Progenitor cell of endocrine pancreas (in vitro differentiated cells): ENCODE measurements at places on chromosomes 4 and X. TPM values are rescaled to one million over a fixed set of nuclear protein-coding genes. Genes with fewer than 3 reads are reported as not detected.

- no peaks in the 10 kb centered on the region for H3K36me3 ChIP-seq
- H3K4me3 ChIP-seq: no peak overlapping the region
- H3K27ac ChIP-seq: no peak overlapping the region
Measured at GRCh38 chr4:2280531-2281300, 18.8 kb upstream of the MXD4 start.

The SMARCA1 gene
- total RNA-seq: 183 TPM in 2 replicates

The TGIF2LX gene
- total RNA-seq: not detected in 2 replicates

DNA sequence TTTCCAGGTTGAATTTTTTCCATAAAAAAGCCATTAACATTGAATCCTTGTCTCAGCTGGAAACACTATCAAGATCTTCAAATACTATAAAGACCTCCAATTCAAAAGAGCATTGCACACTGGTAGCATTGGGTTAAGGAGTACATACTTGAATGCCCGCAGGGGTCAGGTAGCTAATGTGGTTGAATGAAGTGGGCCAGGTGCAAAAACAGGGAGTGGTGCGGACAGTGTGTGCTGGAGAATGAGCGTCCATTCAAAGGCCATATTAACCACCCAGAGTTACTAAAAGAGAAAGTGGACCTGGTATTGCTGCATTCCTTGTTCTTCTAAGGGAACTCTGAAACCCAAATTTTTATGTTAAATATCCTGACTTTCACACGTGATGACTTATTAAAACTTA is 91.6 kb downstream of the NYX start:
- H3K4me1 ChIP-seq: no peaks in the 10 kb centered on the region
- peaks cover 5% of the 10 kb centered on the region for H3K36me3 ChIP-seq
- no peak overlapping the region for H3K27ac ChIP-seq

DNA sequence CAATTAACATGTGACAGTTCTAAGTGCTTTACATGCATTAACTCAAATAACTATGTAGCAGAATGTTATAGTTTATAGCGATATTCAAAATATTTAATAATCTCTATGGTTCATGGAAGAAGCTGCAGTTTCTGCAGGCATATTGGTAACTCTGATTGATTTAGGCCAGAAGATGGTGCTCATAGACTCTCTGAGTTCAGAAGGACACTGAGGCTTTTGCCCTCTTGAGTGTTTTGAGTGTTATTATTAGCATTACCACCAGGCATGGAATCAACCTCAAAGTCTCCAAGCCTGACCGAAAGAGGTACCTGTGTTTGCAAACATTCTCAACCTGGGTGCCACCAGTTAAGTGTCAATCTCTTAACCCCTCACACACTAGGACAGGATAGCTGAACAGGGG is 792.3 kb upstream of the PCDH7 start:
- H3K4me1 ChIP-seq: no peaks in the 10 kb centered on the region
- DNase-seq: no peak
- no peaks in the 10 kb centered on the region for H3K36me3 ChIP-seq
- H3K27ac ChIP-seq: no peak overlapping the region
- H3K27me3 ChIP-seq: no peaks in the 10 kb centered on the region
- no peak overlapping the region for H3K4me3 ChIP-seq

DNA sequence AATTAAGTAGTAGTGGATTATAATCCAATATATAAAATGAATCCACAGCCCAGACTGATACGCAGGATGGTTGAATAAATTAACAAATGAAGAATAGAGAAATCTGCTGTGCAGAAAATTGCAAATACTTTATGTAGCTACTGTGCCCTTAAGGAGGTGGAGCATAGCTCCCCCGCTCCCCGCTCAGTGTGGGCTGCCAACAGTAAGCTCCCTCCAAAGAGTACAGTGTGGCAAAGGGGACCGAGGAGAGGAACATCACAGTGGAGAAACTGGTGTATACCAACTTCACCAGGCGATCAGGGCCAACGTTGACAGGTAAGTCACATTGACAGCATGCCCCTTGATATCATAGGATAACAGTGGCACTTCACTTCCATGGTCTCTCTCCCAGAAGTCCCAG is 57.9 kb upstream of the CLDN34 start:
- no peaks in the 10 kb centered on the region for H3K27me3 ChIP-seq
- H3K4me3 ChIP-seq: no peak overlapping the region
- no peak overlapping the region for H3K27ac ChIP-seq

- no peak overlapping the region for H3K27ac ChIP-seq
- no peak overlapping the region for H3K4me3 ChIP-seq
- H3K4me1 ChIP-seq: peaks cover 21% of the 10 kb centered on the region
- DNase-seq: no peak
Measured at GRCh38 chr4:26050212-26050643, 136.2 kb downstream of the SMIM20 start.

The ANTXR2 gene
- 46.9 and 49.9 TPM in 2 replicates for total RNA-seq
